ENCODE measurements at places on chromosomes 5 and 9. TPM values are rescaled to one million over a fixed set of nuclear protein-coding genes. Genes with fewer than 3 reads are reported as not detected.

Gene OR1J2
- not detected for total RNA-seq

DNA sequence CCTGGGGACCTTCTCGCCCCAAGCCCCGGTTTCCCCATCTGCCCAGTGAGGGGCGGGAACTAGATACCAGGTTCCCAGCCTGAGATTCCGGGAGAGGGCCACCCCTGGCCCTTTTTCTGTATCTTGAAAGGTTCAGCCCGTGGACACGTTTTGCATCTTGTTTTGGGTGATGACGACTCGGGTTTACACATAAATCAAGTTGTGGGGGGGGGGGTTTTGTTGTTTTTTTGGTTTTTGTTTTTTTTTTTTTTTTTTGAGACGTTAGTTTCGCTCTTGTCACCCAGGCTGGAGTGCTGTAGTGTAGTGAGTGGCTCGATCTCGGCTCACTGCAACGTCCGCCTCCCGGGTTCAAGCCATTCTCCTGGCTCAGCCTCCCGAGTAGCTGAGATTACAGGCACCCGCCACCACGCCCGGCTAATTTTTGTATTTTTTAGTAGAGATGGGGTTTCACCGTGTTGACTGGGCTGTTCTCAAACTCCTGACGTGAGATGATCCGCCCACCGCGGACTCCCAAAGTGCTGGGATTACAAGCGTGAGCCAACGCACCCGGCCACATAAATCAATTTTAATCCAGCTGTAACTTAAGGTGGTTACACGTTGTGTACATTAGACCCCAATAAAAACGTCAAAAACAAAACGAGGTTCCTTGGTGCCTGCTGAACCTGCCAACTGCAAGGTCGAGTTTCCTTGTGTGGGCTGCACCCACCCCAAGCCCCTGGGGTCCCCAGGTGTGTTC is 1.1 kb upstream of the BRD3 start:
- no peak for DNase-seq

DNA sequence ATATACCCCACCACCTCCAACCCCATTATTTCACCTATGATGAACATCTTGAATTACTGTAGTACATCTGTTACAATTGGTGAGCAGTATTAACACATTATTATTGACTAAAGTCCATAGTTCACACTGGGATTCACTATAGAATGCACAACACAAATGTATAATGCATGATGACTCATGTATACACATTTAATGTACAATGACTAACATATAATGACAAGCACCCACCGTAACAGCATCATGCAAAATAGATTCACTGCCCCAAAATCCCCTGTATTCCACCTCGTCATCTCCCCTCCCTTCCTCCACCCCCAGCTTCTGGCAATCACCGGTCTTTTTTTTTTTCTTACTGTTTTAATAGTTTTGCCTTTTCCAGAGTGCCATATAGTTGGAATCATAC is 47.1 kb upstream of the NEK6 start:
- no peak for DNase-seq

DNA sequence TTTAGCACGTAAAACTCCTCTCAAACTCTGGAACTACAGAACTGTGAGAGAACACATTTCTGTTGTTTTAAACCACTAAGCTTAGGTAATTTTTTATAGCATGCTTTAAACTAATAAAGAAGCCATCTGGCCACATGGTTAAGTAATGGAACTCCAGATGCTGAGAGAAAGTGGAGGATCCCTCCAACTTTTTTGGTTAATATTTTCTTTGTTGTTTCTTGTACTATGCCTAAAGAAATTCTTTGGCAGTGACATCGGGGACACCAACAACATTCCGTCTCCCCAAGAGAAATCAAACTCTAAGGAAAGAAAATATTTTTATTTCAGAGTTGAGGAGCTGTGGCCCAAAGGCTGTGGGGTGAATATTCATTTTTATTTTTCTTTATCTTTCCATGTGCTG is 734.8 kb upstream of the CDH9 start:
- no peak for DNase-seq

GRCh38 chr5:67178085-67178484 is 18.5 kb downstream of the CD180 start:
- DNase-seq: no peak

DNA sequence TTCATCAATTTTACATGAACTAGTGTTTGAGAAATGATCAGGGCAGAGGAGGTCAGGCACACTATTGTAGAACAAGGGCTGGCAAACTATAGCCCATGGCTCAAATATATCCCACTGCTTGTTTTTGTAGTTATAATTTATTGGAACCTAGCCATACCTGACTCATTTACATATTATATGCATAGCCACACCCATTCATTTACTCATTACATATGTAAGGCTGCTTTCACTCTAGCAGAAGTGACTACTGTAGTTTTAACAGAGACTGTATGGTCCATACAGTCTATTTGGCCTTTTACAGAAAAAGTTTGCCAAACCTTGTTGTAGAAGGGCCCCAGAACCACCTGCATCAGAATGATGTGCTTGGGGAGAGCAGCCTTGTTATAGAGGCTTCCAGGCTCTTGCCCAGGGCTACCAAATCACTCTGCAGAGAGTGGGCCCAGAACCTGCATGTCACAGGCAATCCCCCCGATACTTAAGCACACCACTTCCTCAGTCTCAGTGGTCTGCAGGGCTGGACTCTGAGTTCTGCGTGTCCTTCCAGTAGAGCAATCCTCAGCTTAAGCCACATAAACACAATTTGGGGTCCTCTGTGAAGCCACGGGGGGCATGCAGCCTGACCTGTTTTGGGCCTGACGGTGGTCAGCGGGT is 6.7 kb downstream of the ANKS6 start:
- no peak for DNase-seq

DNA sequence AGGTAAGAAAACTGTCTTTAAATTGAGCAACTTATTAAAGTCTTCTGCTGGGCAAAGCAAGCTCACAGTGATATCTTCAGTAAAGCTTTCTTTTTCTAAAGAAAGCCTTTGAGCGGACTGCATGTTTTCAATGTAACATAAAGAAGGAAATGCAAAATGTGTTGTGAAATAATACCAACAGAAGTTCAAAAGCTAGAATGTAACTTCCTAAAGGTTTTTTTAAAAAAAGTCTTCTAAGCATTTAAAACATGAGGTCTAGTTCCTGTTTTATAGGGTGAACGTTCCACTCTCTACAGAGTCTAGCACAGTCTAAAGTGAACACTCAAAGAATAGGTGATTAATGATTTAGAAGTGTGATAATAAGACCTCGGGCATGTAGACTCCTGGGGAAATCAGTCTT is 62.9 kb downstream of the DENND1A start:
- no peak for DNase-seq
